H9 (cell line): ENCODE measurements at places on chromosomes 11 and 22. TPM values are rescaled to one million over a fixed set of nuclear protein-coding genes. Genes with fewer than 3 reads are reported as not detected.
A peak's percentile ranks its signal among the peaks of the same experiment; 100 is the strongest.

BRD1 gene
- 51.3 and 53.3 TPM in 2 replicates for total RNA-seq

PKDREJ gene
- total RNA-seq = 0.04 and 0.09 TPM in 2 replicates

PGA3 gene
- not detected in 2 replicates for total RNA-seq

SLC22A8 gene
- total RNA-seq = not detected in 2 replicates

PRR33 gene
- total RNA-seq = not detected in 2 replicates

PI4KA gene
- 58.5 and 65.8 TPM in 2 replicates for total RNA-seq

ENTHD1 gene
- not detected in 2 replicates for total RNA-seq

MAPK11 gene
- 1.5 and 2.1 TPM in 2 replicates for total RNA-seq

DNA sequence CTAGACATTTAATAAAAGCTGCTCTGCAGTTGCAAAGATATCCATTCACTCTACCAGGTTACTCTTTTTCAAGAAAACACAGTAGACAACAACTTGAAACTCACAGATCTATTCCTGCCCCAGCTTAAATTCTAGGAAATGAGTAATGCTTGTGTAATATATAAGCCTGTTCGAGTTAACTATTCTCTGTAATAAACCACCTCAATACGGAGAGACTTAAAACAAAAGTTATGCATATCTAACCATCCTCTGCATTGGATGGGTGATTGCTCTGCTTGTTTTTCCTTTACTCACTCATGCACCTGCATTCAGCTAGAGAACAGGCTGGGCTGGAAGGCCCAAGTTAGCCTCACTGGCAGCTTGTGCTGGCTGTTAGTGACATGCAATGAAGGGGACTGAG lies 13.3 kb downstream of the LRRC4C start:
- no peak overlapping the region for H3K27ac ChIP-seq
- H3K27me3 ChIP-seq = no peaks in the 10 kb centered on the region
- no peak overlapping the region for H3K4me3 ChIP-seq

DNA sequence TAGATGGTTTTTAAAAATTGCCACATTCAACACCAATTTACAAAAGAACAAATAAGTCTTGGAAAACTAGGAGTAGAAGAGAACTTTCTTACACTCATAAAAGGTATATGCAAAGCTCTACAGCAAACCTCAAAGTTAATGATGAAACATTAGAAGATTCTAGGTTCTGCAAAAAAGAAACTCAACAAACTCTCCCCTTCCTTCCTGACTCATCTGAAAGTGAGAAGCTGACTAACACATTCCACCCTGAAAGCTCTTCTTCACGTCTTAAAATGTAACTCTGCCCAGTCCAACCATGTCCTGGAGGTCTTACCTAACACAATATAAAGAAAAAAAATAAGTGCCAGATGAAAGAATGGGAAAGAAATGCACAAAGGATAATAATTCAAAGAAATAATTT lies 218.9 kb upstream of the ISX start:
- H3K36me3 ChIP-seq = peaks cover 26% of the 10 kb centered on the region
- H3K27me3 ChIP-seq = no peaks in the 10 kb centered on the region
- no peak overlapping the region for H3K27ac ChIP-seq
- no peak for DNase-seq
- no peaks in the 10 kb centered on the region; the same call in none of the 2 replicates for H3K4me1 ChIP-seq

- no peak for DNase-seq
- no peaks in the 10 kb centered on the region for H3K4me1 ChIP-seq
- no peak overlapping the region for H3K27ac ChIP-seq
Observed at GRCh38 chr11:91231226-91231625, 993.4 kb upstream of the FAT3 start.

- H3K27ac ChIP-seq = no peak overlapping the region
- no peak overlapping the region for H3K4me3 ChIP-seq
- peaks cover 2% of the 10 kb centered on the region; the same call in 1 of the 3 replicates for H3K36me3 ChIP-seq
- no peaks in the 10 kb centered on the region for H3K27me3 ChIP-seq
- peaks cover 30% of the 10 kb centered on the region for H3K4me1 ChIP-seq
- no peak for DNase-seq
Observed at GRCh38 chr11:121368364-121369240, 76.0 kb downstream of the SC5D start.

DNA sequence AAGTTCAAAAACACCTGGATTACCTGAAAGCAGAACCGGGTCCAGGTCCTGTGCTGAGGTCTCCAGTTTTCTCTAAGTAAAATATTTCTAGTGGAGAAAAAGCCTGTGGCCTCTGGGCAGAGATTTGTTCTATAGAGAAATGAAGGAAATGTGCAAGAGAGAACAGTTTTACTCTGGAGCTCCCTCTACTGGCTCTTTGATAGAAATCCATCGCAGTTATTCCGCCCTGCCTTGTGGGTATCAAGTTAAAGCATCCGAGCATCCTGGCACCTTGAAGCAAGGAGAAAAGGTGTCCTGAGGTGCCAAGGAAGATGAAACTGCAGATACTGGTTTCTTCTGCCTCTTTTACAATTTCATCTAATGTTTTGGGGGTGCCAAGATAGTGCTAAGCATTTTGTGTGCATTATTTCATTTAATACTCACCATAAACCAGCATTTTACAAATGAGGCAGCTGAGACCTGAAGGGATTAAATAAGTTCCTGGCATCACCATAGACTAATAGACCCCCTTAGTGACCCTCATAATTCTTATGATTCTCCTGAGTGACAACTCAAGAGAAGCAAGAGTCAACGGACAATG lies 113.1 kb upstream of the HSD17B12 start:
- DNase-seq = no peak
- H3K4me3 ChIP-seq = no peak overlapping the region
- H3K27ac ChIP-seq = no peak overlapping the region
- H3K27me3 ChIP-seq = peaks cover 10% of the 10 kb centered on the region
- no peaks in the 10 kb centered on the region for H3K4me1 ChIP-seq
- no peaks in the 10 kb centered on the region for H3K36me3 ChIP-seq

GRCh38 chr22:19137384-19138216 lies 6.5 kb downstream of the TSSK2 start:
- DNase-seq = no peak
- H3K36me3 ChIP-seq = peaks cover 29% of the 10 kb centered on the region
- H3K27ac ChIP-seq = no peak overlapping the region
- no peaks in the 10 kb centered on the region for H3K4me1 ChIP-seq
- no peak overlapping the region for H3K4me3 ChIP-seq

GRCh38 chr11:48242501-48242900 lies 2.4 kb upstream of the OR4X2 start:
- no peaks in the 10 kb centered on the region for H3K4me1 ChIP-seq
- no peaks in the 10 kb centered on the region for H3K27me3 ChIP-seq
- DNase-seq = no peak
- no peak overlapping the region for H3K27ac ChIP-seq
- peaks cover 3% of the 10 kb centered on the region for H3K36me3 ChIP-seq

DNA sequence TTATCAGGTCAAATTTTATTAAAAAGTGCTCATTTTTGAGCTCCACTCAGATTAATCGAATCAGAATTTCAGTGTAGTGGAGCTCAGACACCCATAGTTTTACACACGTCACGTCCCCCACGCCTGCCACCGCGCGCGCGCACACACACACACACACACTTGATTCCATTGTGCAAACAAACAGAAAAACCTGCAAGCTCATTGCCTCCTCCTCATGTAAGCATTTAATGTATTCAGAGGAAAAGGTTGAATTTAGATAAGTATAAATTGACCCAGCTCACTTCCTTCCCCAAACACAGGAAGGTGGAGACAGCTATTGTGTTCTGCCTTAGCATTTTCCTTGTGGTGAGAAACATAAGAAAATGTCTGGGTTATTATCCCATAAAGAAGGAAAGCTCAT lies 336.7 kb downstream of the LUZP2 start:
- no peaks in the 10 kb centered on the region for H3K36me3 ChIP-seq
- DNase-seq = no peak
- no peaks in the 10 kb centered on the region for H3K4me1 ChIP-seq
- no peak overlapping the region for H3K4me3 ChIP-seq
- no peak overlapping the region for H3K27ac ChIP-seq

DNA sequence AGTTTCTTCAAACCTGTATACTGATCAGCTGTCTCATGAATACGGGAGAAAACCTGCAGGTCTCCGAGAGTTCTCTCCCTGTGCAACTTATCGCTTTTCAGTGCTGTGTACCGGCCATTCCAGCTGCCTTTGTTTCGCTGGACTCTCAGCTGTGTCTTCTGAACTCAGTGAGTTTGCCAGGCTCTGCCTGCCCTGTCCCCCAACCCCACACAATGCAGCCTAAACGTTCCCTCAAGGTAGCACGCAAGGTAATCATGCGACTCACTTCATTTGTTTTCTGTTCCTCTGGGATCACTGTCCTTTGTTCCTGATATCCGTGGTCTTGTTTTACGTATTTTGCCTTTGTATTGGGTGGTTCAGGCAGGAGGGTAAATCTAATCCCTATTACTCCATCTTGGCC lies 13.5 kb downstream of the RBM7 start:
- peaks cover 33% of the 10 kb centered on the region for H3K36me3 ChIP-seq
- no peak overlapping the region for H3K27ac ChIP-seq
- H3K27me3 ChIP-seq = no peaks in the 10 kb centered on the region
- H3K4me1 ChIP-seq = peaks cover 2% of the 10 kb centered on the region; the same call in 1 of the 2 replicates
- no peak overlapping the region for H3K4me3 ChIP-seq

- no peaks in the 10 kb centered on the region for H3K36me3 ChIP-seq
- H3K4me3 ChIP-seq = no peak overlapping the region
- H3K27ac ChIP-seq = no peak overlapping the region
- H3K27me3 ChIP-seq = no peaks in the 10 kb centered on the region
- no peaks in the 10 kb centered on the region; the same call in 1 of the 2 replicates for H3K4me1 ChIP-seq
Observed at GRCh38 chr11:114258696-114259095, 37.5 kb upstream of the NNMT start.

GRCh38 chr11:128517451-128518230 lies 69.7 kb downstream of the ETS1 start:
- no peaks in the 10 kb centered on the region for H3K36me3 ChIP-seq
- DNase-seq = no peak
- H3K27ac ChIP-seq = no peak overlapping the region
- peaks cover 6% of the 10 kb centered on the region; the same call in 1 of the 2 replicates for H3K4me1 ChIP-seq

DNA sequence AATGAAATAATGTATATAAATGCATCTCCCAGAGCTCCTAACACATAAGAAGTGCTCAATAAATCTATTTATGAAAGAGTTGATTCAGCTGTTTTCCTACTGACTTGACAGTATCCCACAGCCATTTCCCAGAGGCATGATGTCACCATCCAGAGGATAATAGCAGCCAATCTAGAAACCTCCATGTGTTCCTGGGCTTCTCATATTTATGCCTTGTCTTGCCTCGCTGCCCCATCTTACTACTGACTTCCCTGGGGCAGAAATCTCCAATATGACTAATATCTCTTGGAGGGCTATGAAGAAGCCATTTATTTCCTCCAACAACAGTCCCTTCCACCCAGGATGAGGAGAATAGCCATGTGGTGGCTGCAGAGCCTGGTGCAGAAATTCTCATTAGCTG lies 115.4 kb upstream of the NAV2 start:
- H3K36me3 ChIP-seq = no peaks in the 10 kb centered on the region
- H3K27me3 ChIP-seq = no peaks in the 10 kb centered on the region

- H3K36me3 ChIP-seq = no peaks in the 10 kb centered on the region
- H3K27ac ChIP-seq = no peak overlapping the region
- no peaks in the 10 kb centered on the region for H3K4me1 ChIP-seq
- no peak for DNase-seq
- no peak overlapping the region for H3K4me3 ChIP-seq
Observed at GRCh38 chr11:103529181-103529684, 420.0 kb downstream of the DYNC2H1 start.

DNA sequence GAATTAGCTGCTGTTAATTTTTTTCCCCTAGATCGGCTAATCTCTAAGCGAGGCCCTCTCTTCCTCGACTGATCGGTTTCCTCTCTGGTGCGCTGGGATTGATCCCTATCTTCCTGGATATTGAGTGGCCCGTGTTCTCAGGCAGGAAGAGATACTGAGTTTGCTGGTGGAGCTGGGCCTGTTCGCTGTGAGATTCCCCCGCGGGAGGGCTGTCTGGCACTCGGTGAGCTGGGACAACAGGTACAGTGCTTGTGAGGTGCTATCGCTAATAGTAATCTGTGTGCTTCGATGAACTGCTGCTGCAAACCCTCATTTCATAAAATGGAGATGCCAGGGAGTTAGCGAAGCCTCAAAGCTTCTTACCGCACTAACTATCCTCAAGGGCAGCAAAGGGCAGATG lies 310.3 kb downstream of the NXPE2 start:
- no peak overlapping the region for H3K4me3 ChIP-seq
- H3K27me3 ChIP-seq = no peaks in the 10 kb centered on the region
- no peak for DNase-seq
- no peak overlapping the region for H3K27ac ChIP-seq
- H3K36me3 ChIP-seq = no peaks in the 10 kb centered on the region
- H3K4me1 ChIP-seq = no peaks in the 10 kb centered on the region

GRCh38 chr11:124669193-124669592 lies 4.3 kb downstream of the SIAE start:
- no peaks in the 10 kb centered on the region for H3K36me3 ChIP-seq
- DNase-seq = peak; percentile 51
- no peak overlapping the region for H3K4me3 ChIP-seq
- H3K27me3 ChIP-seq = peaks cover 8% of the 10 kb centered on the region
- H3K27ac ChIP-seq = no peak overlapping the region
- H3K4me1 ChIP-seq = no peaks in the 10 kb centered on the region

DNA sequence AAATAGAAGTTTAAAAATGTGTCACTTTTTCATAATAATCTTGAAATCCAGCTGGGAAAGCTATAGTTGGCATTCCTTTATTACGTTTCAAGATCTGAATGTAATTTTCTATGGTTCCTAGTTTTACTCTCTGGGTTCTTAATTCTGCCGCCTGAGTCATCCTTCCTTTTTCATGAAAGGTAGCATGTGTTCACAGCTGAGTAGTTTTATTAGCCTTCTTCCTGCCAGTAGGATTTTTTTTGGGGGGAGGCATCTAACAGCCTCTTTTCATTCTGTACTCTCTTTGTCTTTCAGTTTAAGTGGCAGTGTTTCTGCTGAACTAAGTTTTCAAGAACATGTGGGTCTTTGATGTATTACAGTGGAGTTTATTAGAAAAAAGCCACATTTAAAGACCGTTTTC lies 36.5 kb downstream of the OR2AG2 start:
- DNase-seq = no peak
- no peaks in the 10 kb centered on the region for H3K4me1 ChIP-seq
- no peak overlapping the region for H3K27ac ChIP-seq
- no peaks in the 10 kb centered on the region for H3K27me3 ChIP-seq
- no peak overlapping the region for H3K4me3 ChIP-seq

DNA sequence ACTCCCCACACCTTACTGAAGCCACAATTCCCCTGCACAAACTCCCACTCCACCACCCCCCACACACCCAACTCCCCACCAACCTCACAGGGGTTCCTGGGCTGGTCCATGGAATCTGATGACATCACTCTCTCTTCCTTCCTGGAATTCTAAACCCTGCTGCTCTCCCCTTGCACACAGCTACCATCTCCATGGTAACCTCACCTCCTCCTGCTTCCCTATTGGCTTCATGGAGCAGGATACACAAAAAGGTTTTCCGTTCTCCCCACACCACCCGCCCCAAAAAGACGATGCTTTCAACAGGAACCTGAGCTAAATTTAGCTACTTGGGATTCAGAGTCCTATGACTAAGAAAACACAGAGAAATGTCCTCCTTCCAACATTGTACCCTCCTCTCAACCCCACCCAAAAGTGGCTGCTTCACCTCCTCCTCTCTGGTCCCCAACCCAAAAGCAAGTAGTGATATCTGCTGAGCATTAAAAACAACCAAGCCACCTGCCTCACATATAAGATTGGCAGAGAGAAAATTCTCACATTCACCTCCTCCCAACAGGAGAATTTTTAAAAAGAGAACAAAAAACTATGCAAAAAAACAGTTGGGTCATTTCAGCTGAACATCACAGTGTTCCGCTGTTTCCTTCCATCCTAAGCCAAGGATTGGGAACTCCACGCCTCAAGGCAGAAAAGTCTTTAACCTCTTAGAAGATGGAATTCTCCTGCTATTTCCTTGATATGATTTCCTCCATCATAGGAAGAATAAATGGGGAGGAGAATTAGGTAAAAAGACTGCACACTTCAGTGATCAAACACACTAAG lies 66.9 kb downstream of the RBFOX2 start:
- H3K4me1 ChIP-seq = peaks cover 11% of the 10 kb centered on the region; the same call in 1 of the 2 replicates
- peak overlapping the region; percentile 81 for H3K27ac ChIP-seq
- no peaks in the 10 kb centered on the region for H3K36me3 ChIP-seq
- no peaks in the 10 kb centered on the region for H3K27me3 ChIP-seq
